Activated naive CD4-positive, alpha-beta T cell (primary cell): ENCODE measurements at places on chromosomes 1 and 21.

- DNase-seq = no peak
These were observed 1.9 kb upstream of the TMEM35B start for GRCh38 chr1:34987018-34987417.

DNA sequence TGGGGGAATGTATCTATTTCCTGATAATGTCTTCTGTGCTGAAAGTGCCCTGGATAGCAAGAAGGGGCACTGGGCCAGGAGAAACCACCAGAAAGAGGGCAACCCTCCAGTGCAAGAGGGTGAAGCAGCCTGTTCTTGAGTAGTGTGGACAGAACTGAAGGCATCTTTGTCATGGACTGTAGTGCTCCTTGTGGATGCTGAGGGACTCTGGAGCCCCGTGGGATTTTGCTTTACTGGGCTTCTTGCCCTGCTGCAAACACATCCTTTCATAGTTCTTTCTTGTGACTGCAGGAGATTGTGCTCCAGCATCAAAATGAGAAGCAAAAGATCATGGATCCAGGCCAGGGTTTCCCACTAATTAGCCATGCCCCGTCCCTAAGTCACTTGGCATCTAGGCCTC lies 300.6 kb downstream of the ZNF326 start:
- no peak for DNase-seq

GRCh38 chr1:15974855-15975254 lies 1.0 kb downstream of the ZBTB17 start:
- DNase-seq = no peak

DNA sequence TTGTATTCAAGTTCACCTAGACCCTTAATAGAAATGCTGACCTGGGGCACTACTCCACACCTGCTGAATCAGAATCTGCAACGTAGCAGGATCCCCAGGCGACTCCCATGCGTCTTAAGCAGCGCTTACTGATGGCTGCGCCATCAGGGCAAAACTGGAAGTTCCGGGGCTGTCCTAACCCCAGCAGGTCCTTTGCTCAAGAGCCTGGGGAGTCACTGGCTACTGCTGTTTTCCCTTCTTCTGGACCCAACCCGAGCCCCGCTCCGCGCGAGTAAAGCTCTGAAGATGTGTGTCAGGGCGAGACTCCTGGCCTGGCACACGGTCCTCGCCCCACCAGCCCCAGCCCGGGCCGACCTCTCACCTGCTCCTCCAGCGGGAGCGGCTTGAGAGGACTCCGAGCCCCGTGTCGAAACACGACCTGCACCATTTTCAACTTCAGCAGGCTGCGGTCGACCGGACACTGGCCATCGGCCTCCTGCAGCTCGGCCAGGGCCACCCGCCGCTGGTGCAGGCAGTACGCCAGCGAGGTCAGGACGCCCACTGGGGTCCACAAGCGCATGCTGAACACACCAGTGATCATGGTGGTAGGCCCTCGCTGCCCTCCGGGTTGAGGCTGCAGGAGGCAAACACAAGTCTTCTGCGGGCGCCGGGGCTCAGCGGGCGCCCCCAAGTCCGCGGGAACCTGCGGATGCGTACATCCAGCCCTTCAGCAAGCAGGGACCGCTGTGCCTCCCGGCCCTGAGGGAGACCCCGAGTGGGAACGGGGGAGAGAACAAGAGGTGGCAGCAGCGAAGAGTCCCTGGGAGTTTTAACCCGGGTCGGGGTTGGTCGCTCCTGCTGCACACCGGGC lies 630 bp downstream of the ACP6 start:
- peak; percentile 47 for DNase-seq

GRCh38 chr1:79004916-79005315 lies 1.6 kb downstream of the ADGRL4 start:
- DNase-seq = no peak

DNA sequence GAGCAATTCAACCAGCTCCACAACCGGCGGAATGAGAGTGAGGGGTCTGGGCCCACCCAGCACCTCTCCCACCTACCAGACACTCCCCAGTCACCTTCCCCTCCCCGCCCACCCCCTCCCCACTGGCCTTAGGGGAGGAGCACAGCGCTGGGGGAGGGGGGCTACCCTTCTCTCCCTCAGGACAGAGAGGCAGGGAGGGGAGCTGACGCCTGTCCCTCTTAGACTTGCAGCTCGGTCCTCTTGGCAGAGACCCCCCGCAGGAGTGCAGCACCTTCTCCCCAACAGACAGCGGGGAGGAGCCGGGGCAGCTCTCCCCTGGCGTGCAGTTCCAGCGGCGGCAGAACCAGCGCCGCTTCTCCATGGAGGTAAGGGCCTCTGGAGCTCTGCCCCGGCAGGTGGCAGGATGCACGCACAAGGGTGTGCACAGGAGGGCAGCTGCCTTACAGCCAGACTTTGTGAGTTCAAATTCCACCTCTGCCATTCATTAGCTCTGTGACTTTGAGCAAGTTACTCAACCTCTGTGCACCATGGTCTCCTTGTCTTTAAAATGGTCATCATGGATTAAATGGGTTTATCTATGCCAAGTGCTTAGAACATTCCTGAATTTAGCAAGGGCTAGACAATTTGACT lies 18.9 kb downstream of the CDK18 start:
- DNase-seq = no peak

GRCh38 chr1:42172381-42173133 lies 8.0 kb upstream of the GUCA2A start:
- no peak for DNase-seq

- DNase-seq = no peak
These were observed 17.4 kb downstream of the TNFRSF1B start for GRCh38 chr1:12184008-12184681.

DNA sequence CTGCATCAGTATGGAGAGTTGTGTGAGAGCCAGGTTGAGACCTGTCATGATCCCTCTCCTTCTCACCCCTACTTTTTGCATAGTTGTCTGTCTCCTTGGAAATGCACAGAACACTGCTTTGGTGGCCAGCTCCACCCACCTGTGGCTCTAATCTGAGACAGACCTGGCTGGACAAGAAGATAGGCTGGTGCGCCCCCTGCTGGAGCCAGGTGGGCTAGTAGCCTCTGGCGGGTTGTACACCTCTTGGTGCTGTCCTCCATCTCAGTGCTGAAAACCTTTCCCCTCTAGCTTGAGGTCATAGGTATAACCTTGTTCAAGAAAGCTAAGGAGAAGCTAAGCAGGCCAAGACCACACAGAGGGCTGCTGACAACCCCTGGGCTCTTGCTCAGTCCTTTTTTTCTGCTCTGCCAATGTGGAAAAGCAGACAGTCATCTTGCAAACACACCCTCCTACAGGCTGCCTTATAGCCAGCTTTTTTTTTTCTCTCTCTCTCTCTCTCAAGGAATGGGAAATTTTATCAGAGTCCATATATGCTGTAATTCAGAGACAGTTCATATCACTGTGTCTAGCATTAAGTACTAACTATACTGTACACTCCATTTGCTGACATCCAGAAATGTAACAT lies 58.8 kb upstream of the SPATA6 start:
- DNase-seq = no peak

DNA sequence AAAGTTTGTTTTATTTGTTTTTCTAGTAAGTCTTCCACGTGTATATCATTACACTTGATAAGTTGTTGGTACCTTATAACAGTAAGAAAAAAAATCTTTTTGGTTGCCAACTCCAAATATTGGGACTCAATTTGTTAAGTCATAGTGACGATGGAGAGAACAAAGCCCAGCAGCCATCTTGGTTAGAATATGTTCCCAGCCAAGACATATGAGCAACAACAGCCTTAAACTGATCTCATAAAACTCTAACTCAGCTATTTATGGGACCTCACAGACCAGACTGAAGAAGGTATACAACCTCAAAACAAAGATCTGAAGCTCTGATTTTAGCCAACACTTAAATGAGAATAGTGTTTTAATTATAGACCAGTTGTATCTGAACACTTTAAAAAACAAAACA lies 281.3 kb downstream of the VAV3 start:
- DNase-seq = no peak

GRCh38 chr1:116764906-116765862 lies 11.0 kb downstream of the CD2 start:
- DNase-seq = no peak

DNA sequence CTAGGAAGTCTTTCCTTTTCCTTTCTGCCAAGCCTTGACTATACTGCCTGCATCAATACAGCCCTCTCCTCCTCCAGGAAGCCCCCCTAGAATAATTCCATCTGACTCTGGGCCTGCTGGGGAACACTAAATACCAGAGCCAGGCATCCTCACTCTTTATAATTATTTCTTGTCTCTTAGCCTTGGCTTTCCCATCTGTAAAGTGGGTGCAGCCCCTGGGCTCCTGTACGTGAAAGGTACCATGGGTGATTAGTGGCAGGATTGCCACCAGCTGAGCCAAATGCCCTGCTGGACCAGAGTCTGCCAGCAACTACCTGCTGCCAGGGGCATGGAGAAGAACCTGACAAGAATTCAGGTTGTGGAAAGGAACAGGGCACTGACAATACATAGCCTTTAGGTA lies 58.7 kb downstream of the LGR6 start:
- no peak for DNase-seq

- DNase-seq = no peak
These were observed 117.5 kb downstream of the TGFB2 start for GRCh38 chr1:218462587-218462986.
